ENCODE measurements at places on chromosomes 16 and 17.

DNA sequence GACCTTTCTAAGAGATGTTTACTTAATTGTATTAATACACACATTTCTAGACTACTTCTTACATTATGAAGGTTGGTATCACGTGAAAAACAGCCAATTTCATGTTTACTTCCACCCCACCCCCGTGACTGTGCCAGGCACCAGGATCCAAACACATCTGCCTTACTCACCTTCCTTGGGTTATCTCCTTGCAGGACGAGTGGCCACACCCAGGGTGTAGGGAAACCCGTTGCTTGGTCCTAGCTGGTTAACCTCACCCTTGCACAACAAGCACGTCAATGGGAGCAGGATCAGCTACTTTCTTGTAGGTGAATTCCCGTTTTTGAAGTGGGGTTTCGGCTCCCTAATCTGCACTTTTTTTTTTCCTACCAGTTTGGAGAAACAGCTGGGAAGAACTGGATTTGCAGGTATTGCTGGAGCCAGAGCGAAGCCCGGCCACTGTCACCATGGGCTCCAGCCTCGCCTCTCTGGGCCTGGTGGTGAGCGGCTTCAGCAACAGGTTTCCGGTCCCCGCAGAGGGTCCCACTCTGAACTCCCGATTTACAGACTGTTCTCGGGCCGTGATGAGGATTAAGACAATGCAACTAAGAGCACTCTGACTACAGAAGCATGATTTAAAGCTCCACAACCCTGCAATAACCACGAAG is 2.1 kb upstream of the UBB start:
- no peak for DNase-seq

DNA sequence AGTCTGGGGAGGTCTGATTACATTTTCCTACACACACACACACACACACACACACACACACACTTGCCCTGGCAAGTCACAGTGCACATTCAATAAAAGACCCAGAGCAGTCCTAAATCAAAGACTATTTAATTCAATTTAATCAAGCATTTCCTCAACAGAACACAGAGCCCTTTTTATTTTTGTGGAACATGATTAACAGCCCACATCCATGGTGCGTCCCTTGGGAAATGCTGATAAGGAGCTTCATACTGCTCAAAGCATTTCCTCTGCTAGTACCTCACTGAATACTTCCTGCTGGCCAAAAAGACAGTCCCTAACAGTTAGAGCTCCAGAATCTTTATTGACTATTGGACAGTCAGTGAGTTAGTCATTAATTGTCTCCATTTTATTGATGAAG is 43.1 kb upstream of the MYH10 start:
- DNase-seq = no peak

DNA sequence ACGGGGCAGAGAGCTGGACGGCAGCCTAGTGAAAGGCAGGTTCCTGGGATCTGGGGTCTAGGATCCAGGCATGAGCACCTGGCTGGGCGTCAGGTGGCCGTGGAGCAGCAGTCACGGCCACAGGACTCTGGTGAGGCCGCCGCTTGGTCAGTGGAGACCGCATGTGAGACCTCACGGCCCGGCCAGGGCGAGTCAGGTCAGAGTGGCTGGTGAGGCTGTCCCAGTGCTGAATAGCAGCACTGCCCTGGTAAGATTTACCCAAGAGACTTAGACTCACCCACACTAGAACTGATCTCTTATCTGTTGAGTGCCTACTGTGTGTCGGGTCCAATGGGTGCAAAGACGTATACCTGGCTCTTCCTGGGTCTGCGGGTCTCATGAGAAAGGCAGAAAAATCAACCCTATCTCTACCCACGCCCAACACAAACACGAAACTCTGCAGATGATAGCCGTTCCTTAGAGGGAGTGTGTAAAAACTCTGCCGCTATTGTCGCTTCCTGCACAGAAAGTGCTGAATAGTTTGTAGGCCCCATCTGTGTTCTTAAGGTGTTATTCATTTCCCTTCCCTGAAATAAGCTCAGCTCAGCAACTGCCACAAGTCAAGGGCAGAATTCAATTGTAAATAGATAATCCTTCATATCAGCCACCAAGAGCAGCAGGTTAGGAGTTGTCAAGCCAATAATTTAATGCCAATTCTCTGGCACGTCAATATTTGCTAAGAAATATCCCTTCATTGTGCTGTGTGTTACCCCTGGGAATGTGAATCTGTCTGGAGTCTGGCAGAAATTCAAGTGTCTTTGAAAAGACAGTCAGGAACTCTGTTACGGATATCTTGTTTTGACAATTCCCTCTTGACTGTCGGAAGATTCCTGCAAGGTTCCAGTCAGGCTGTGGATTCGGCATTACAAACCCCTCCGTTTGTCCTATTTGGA is 240.0 kb downstream of the NTN1 start:
- DNase-seq = no peak

DNA sequence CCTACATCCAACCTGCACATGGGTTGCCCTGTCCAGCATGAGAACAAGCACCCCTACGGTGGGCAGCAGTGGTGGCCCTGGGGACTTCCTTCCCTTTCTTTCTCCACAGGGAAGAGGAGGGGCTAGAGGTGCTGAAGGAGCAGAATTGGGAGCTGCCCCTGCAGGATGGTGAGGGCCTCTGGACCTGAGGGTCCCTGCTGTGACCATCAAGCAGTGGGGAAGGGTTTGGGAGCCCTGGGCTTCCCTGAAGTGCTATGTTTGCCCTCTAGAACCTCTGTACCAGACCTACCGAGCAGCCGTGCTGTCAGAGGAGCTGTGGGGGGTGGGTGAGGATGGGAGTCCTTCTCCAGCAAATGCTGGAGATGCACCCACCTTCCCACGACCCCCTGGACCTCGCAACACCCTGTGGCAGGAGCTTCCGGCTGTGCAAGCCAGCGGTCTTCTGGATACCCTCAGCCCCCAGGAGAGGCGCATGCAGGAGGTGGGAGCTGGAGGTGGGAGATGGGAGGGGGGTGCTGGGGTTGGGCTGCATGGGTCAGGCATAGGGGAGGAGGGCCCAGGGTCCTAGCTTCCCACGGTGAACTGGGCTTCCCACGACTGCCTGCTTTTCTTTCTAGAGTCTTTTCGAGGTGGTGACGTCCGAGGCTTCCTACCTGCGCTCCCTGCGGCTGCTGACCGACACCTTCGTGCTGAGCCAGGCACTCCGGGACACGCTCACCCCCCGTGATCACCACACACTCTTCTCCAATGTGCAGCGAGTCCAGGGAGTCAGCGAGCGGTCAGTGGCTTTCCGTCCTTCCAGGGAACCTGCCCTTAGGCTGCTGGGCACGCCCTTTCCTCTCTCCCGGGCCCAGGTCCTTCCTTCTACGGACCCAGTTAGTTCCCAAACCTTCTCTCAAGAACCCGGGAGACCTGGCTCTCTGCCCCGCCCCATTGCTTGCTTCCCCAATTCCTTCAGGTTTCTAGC is 5.0 kb downstream of the ARHGEF15 start:
- no peak for DNase-seq

- DNase-seq = peak; percentile 31
Measured at GRCh38 chr17:68456339-68457167, 743 bp downstream of the WIPI1 start.

DNA sequence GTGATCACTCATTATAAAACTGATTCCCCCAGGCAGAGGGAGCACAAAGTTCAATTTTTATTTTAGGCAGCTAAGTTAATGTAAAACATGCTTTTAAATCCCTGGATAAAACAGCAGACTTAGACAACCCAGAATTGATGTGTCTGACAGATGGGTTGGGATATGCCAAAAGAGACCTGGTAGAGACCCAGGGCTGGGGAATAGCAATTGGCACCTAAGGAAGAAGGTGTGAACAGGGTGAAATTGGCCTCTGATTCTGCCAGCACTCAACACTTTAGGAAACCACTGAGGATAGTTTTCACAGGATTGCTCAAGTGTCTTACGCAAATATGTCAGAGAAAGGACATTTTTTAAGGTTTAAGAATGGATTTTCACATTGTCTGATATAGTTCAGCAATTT is 938.2 kb upstream of the CDH8 start:
- DNase-seq = no peak

- peak; percentile 99 for DNase-seq
Measured at GRCh38 chr17:73343168-73343634, 31.4 kb upstream of the CDC42EP4 start.

- DNase-seq = peak; percentile 88
Measured at GRCh38 chr16:74867281-74867849, 92.7 kb upstream of the FA2H start.

DNA sequence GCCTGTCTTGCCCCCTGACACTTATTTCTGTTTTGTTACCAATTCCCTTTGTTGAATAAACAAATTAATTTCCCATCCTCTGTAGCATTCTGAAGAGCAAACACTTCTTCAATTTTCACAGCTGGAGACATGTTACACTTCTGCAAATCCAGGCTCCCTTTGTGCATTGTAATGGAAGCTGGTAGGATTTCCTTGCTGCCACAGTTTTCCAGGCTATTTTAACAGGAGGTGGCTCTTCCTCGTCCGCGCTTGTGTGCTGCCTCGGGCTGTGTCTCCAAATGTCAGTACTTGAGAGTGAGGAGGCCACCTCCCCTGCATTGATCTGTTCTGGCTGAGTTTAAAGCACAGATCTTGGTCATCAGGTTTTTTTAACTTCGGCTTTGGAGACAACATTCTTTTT is 40.0 kb downstream of the SOST start:
- no peak for DNase-seq

GRCh38 chr16:57128771-57129389 is 36.5 kb downstream of the CPNE2 start:
- DNase-seq = no peak

- no peak for DNase-seq
Measured at GRCh38 chr16:984121-984694, 2.6 kb downstream of the SOX8 start.

DNA sequence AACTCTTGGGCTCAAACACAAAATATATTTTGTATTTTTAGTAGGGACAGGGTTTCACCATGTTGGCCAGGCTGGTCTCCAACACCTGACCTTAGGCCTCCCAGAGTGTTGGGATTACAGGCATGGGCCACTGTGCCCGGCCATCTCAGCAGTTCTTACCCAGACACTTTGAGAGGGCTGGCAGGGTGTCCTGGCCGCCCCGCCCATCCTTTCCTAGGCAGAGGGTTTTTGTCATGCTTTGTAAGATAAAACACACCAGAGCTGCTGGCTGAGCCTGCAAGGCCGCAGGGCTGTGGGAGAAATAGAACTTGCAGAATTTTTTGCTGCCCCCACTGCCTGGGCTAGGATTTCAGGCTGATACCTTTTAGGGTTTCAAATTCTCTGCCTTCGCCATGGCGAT is 8.7 kb downstream of the PPL start:
- no peak for DNase-seq

DNA sequence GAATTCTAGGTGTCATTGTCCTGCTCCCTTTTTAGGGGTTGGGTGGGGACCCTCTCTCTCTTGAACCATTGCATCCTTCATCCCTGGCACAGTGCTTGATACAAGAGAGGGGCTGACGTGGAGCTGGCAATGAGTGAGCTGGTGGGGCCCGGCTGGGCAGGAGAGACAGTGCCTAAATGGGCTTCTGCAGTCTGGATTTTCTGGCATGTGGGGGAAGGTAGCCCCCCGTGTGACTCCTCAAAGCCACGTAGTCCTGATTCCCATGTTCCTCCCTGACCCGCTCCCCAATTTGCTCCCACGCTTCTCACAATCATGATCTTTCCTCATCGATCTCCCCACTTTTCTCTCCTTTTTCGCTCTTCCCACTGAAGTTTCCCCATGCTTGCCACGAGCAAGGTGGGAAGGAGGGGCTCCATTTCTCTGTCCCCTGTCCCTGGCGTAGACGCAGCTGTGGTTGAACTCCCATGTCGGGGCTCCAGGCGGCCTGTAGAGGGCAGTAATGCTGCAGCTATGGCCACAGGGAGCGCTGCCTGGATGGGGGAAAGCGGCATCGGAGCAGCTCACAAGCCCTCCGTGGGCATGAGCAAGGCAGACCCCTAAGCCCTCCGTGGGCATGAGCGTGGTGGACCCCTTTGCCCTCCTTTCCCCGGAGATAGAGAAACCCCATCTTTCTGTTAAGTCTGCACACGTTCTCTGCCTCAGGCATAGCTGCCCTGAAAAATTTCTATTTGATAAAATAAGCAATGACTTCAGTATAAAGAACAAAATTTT is 47.5 kb downstream of the HAPSTR1 start:
- DNase-seq = peak; percentile 88

Measured in NCI-H82 (cell line).